ENCODE measurements at places on chromosomes 3 and 15.

DNA sequence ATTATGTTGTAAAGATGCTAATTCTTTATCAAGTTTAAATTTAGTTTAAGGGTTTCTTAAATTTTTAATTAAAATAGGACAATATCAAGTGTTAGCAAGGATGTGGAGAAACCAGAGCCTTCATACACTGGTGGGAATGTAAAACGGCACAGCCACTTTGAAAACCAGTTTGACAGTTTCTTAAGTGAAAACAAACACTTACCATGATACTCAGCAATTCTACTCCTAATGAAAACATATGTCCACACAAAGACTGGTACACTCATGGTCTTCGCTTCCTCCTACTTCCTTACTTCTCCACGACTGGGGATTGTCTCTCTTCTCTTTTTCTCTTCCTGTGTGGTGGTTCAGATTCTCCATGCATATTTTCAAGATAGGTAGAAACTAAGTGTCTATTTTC lies 9.2 kb downstream of the SKIC8 start:
- no peak for DNase-seq

DNA sequence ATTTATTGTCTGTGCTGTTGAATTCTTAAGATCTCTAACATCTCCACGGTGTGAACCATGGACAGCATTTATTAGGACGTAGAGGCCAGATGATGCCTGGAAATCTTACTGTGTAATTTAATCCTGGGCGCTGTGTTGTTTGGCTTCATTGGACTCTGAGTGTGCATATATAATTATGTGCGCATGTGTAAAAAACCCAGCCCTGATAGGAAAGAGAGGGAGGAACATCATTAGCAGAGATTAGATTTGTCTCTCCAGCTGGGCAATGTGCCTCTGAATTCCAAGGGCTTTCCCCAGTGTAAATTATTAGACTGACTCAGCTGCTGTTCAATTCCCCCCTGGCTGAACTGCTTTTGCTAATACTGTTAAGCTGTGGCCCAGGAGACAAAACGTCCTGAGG lies 39.6 kb downstream of the MAP3K13 start:
- DNase-seq: peak; percentile 36

DNA sequence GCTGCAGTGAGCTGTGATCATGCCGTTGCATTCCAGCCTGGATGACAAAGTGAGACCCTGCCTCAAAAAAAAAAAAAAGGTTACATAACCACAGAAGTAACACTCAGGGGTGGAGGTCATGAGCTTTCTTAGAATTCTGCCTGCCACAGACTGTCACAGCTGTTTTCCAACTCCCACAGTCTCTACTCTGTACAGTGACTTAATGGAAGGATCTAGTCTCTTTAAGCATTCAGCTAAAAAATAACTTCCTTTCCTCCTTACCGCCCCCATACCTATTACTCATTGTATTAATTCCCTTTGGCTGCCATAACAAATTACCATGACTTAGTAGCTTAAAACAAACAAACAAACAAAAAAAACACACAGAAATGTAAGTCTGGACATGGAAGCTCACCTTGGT lies 99.6 kb upstream of the UBE2E1 start:
- no peak for DNase-seq

DNA sequence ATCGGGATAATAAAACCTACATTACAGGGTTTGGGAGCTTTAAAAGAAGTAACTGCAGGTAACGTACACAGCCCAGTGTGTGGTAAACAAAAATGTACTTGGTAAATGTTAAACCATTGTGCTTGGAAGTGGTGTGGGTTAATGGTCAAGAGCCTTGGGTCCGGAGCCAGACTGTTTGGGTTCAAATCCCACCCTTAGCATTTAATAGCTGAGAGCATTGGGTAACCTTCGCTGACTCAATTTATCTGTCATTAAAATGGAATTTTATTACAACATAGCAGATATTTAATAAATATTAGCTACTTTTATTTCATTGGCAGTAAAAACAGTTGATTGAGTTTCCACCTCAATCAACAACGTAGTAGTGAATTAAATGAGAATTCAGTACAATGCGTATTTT lies 1.5 kb downstream of the FSTL1 start:
- no peak for DNase-seq

DNA sequence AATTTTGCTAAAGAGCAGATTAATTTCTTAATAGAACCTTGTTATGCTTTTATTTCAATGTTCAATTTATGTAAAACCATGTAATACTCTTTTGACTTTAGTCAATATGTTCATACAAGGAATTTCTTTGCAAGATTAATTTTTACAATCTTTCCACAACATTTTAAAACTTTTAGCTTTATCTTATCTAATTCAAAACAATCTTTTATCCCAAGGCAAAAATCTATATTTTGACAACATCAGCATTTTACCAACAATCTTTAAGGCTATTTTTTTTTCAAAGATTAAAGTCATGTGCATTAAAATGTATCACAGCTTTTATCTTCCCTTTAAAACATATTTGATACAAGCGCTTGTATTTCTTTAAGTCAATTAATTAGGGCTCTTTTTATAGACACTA lies 914.7 kb downstream of the PLOD2 start:
- DNase-seq: no peak

DNA sequence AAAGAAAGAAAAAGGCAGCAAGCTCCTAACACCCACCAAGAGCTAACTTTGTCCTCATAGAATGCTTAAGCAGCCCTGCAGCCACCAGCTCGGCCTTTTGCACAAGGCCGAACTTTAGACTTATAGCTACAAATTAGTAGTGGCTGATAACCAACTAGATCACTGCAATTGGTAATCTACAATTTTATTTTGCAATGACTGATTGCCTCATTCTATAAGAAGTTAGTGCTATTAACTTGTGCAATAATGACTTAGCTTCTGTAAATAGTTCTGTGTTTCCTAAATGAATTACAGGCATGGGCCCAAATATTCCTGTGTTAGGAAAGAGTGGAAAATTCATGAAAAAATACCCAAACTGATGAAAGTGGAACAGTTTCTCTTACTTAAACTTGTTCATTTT lies 284.8 kb upstream of the CFAP20DC start:
- peak; percentile 30 for DNase-seq

DNA sequence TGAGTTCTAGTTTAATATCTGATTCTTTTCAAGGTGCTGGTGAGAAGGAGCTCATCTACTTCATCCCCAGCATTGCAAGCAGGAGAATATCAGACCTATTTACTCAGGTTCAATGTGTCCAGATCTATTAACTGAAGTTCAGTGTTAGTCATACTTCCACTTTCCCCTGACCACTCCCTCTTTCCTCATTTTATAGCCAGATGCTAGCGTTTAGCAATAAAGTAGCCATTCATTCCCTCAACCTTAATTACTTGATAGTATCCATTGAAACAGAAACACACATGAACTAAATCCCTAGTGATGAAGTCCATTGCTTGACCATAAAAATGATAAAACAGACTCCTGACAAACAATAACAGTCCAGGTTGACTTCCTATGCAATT lies 60.0 kb downstream of the RPL22L1 start:
- DNase-seq: no peak

DNA sequence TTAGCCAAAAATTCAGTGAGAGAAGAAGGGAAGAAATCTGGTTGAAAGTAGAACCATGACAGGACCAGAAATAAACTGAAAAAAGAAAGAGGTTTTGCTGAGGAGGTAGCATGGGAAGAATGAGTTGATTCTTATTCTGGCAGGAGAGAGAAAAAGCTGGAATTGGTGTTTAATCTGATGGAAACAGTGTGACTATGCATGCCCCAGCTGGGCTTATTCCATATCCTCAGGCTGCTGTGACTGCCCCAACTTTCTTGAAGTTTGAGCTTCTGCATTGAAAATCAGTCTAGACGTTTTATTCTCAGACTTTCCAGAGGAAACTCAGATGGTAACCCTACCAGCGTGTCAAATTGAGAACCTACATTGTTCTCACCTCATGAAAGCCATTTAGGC lies 352.5 kb upstream of the DCBLD2 start:
- DNase-seq: no peak

DNA sequence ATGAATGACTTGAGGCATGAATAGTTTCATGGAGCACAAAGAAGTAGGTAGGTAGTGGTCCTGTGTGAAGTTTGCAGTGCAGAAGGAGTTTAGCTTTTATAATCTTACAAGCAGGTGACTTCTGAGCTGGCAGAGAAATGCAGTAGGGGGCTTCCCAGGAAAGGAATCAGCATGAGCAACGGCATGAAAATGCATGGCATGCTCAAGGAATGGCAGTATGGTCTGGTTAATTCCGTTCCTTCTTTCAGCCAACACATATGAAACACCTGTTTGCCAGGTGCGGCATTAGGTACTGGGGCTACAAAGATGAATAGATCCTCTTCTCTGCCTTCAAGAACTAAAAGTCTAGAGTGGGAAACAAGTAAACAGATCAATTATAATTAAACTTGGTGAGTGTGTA lies 138.0 kb upstream of the BHLHE40 start:
- no peak for DNase-seq
